ENCODE measurements at places on chromosomes 1 and 21.

DNA sequence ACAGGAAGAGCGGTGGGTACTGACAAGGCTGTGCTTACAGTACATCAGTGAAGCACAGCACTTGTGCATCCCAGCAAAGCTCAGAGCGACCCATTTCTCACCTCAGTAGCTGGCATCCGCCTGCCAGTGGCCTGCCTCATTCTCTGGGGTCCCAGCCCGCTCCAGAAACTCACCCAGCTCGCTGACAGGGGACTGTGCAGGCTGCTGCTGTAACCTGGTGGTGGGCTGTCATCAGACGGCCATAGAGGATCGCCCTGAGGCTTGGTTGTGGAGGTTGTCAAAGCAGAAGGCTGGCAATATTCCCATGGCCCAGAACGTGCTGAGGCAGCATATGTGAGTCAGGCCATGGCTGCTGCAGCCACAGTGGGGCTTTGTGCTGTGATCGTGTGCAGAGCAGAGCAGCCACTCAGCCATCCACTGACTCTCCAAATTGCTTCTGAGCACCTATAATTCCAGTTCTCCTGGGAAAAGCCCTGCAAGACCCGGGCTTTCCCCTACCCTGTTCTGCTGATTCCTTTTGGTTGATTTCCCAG, 13.6 kb upstream of the GPR137B start:
- no peak for DNase-seq

DNA sequence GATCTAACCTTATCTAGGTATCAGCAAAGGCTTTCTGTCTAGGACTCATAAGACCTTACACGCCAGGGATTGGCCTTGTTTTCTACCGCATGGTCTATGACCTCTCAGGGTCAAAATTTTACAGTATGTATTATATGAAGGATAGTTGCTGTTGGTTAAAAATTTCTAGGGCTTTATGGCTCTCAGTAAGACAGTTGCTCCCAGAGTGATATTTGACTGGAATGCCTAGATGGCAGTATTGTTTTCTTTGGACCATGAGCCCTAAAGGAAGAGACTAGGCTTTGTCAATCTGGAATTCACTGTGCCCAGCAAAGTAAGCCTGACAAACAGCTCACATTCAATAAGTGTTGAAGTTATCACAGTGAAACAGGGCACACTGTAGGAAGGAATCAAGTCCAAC, 37.6 kb downstream of the C1orf87 start:
- no peak for DNase-seq

DNA sequence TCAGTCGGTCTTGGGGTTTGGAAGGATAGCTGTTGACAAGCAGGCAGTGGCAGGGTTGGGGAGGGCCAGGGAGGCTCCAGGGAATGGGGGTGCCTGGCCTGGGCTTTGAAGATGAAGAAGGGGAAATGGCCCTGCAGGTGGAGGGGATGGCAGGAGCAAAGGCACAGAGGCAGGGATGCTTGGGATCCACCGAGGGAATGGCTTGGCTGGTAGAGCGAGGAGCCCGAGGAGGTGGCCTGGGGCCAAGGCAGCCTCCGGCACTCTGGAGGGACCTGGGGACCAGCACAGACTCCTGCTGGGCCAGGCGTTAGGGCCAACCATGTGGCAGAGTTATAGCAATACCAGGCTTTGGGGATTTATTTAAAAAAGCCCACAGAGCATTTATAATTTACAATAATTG, 62.9 kb upstream of the EDN2 start:
- DNase-seq = no peak

DNA sequence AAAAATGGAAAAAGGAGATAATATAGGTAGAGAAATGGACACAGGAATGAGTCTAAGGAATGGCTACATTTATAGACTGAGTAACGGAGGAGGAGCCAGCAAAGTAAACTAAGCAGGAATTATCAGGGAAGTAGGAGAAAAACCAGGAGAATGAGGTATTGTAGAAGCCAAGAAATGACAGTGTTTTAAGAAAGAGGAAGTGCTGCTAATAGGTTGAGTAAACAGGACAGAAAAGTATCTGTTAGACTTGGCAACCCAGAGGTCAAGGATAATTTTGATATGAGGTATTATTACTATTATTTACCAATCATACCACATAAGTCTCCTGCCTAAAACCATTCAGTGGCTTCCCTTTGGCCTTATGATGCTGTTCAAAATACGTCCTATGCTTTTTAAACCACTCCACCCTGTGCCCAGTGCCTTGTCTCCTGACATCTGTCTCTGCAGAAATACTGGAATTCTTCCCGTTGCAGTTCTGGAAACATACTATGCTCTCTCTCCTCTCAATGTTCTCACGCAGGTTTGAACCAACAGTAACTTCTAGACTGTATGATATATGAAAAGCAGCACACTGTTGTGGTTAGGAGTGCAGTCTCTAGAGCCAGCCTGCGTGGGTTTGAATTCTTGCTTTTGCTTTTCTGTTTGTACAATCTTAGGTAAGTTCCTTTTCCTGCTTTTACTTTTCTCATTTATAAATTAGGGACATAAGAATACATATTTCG, 24.6 kb upstream of the NEK7 start:
- DNase-seq = peak; percentile 62

DNA sequence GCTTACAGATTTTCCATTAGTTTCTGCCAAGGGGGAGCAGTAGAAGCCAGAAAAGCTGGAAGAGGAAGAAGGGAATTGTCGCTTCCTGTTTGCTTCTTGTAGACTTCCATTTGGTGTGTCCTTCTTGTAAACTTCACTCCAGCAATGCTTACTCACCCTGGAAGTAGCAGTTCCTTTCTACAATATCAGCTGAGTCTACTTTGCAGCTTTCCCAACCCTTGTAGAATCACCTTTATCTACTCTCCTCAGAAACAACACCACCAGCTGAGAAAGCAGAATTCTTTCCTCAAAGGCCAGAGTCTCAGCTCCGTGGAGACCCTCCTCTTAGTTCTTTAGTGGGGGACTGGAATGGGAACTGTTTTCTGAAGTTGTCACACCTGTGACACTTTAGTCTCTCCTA, 1136.7 kb upstream of the TMPRSS15 start:
- DNase-seq = no peak

GRCh38 chr1:70411360-70411844, 334 bp downstream of the CTH start:
- no peak for DNase-seq

DNA sequence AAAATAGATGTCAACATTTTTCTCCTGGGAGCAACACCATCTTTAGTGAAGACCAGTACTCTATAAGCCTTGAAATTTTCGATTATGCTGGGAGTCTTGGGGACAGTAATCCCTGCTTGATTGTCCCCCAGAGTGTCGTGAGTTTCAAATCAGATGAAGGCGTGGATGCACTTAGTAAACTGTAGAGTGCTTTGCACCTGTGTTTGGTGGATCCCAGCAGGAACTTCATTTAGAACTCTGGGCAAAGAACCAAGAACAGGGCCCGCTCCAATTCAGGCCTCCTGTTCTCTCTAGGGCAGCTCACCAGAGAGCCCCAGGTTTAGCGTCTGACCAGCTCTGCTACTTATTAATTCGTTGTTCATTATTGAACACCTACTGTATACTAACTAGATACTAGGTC, 1.5 kb downstream of the GPX7 start:
- no peak for DNase-seq

GRCh38 chr1:8349961-8350360, 32.0 kb downstream of the SLC45A1 start:
- peak; percentile 46 for DNase-seq

GRCh38 chr1:117834416-117834815, 95.0 kb downstream of the GDAP2 start:
- no peak for DNase-seq

GRCh38 chr1:62198069-62198780, 3.6 kb downstream of the L1TD1 start:
- no peak for DNase-seq

- DNase-seq = peak; percentile 52
Observed at GRCh38 chr1:204446413-204447111, 34.9 kb upstream of the PPP1R15B start.

DNA sequence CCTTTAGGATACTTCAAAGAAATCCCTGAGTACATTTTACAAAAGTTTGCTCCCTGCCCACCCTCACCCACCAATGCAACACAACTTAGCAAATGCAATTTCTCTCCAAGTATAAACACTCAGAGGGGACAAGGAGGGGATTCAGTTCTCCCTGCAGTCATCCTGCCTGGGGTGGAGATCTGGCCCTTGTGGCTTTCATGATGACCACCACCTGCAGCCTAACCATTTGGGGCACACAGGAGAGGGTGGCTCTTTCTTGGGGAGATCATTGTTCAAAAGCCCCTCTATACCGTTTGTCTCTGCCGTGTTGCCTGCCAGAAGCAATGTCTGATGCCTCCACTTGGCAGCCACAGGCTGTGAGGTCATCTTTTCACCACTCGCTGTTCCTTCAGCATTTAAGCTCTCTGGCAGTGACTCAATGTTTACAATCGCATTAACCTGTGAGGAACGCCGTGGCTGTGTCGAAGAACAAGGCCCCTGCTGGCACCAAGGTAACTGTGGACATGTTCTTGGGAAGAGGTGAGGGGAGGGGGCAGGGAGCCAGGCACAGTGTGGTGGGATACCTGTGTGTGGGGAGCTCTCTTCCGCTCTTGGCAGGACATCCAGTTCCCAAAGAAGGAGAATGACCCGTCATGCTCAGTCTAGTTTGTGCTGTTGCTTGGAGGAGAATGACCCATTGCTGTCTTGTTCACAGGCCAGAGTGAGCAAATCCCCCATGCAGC, 103.9 kb upstream of the DUSP10 start:
- DNase-seq = peak; percentile 65

- no peak for DNase-seq
Observed at GRCh38 chr1:21292984-21293536, 2.8 kb upstream of the ECE1 start.

GRCh38 chr1:229030630-229031029, 240.3 kb upstream of the RAB4A start:
- DNase-seq = no peak

GRCh38 chr1:33152685-33153432, 29.0 kb downstream of the TRIM62 start:
- peak; percentile 80 for DNase-seq

GRCh38 chr21:38039841-38040240, 123.6 kb upstream of the KCNJ6 start:
- no peak for DNase-seq

GRCh38 chr1:167663002-167663772, 33.2 kb downstream of the RCSD1 start:
- peak; percentile 73 for DNase-seq

DNA sequence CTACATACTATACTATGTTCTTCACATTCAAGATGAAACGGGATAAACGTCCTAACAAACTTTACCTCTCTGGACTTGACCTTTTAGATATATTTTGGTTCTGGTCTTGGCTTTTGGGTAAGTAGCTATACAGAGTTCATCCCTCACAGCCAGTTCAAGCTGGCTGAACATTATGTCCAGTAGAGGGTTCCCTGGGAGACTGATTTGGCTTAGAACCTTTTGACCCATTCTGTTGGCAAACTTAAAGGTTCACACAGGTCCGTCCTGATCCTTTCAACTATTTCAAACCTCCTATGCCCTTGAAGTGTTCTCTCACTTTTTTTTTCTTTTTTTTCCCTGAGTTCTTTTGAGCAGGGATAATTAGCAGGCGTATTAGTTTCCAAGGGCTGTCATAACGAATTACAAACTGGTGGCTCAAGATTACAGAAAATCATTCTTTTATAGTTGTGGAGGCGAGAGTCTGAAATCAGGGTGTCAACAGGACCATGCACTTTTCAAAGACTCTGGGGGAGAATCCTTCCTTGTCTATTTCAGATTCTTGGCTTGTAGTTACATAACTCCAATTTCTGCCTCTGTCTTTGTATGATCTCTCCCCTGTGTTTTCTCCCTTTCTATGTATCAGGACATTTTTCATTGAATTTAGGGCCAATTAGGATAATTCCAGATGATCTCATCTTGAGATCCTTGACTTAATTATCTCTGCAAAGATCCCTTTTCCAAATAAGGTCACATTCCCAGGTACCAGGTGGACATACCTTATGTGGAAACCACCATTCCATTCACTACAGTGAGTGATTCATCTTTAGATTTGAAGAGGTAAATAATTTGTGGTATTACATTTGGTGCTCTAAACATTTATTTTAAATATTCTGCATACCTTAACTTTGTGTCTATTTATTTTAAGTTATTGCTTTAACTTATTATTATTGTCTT, 257.4 kb upstream of the USP25 start:
- DNase-seq = no peak

DNA sequence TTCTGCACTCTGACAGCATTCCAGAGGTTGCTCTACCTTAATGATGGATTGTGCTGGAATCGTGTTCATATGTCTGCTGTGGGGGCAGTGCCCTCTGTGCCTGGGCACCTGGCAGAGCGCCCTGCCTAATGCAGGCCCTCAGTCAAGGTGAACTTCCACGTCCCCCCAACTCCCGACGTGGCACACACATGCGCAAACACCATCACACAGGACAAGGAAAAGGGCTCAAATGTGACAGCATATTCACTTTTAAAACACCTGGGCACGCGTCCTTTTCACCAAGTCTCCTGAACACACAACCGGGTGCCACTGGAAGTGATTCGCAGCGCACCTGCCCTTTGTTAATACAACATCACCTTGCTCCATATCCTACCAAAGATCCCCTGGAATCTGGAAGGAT, 11.7 kb downstream of the TPRG1L start:
- DNase-seq = no peak

- no peak for DNase-seq
Observed at GRCh38 chr1:216178281-216178680, 245.0 kb downstream of the USH2A start.

DNA sequence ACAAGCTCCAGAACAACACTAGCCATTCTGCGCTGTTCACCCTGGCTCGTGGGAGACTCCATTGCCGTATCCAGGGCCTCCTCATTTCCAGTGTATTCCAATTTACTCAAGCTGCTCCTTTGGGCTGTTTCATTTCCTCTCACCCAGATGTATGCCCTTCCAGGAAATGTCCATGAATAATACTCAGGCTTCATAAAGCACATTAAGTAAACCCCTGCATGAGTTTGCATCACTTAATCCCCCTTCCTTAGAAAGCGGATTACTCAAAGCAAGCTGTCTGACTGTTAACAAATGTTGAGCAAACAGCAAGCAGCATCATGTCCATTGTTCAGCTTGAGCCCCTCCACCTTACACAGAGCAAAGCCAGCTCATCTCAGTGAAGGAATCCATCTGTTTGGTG, 403.6 kb upstream of the PBX1 start:
- no peak for DNase-seq

- no peak for DNase-seq
Observed at GRCh38 chr1:156958247-156958714, 37.8 kb downstream of the LRRC71 start.

GRCh38 chr1:100469578-100469977, 68.4 kb upstream of the GPR88 start:
- no peak for DNase-seq

- DNase-seq = no peak
Observed at GRCh38 chr21:29330797-29331196, 32.1 kb downstream of the BACH1 start.

DNA sequence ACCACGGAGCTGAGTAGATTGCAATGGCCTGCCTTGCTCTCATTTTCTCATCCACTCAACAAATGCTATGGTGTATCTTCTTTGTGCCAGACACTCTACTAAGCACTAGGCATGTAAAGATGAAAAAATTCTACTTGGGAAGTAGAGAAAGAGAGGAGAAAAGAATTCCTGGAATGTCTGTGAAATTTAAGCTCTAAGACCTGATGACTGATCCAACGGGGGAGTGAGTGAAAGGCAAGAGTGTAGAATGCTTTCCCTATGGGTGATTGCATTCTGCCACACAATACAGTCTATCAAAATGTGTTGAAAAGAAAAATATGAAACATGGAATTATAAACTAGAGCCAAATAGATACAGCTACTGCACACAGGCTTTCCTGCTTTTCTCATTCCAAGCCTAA, 82.3 kb downstream of the CYYR1 start:
- peak; percentile 70 for DNase-seq

GRCh38 chr1:165927169-165927568, 99.8 kb downstream of the UCK2 start:
- no peak for DNase-seq

Measured in AG10803 (cell line).